ENCODE measurements at places on chromosomes 3 and 15.
A peak's percentile ranks its signal among the peaks of the same experiment; 100 is the strongest.

- DNase-seq = no peak
Observed at GRCh38 chr3:49616491-49616941, 57.6 kb upstream of the APEH start.

GRCh38 chr3:107916171-107916570 lies 174.7 kb downstream of the CD47 start:
- no peak for DNase-seq

DNA sequence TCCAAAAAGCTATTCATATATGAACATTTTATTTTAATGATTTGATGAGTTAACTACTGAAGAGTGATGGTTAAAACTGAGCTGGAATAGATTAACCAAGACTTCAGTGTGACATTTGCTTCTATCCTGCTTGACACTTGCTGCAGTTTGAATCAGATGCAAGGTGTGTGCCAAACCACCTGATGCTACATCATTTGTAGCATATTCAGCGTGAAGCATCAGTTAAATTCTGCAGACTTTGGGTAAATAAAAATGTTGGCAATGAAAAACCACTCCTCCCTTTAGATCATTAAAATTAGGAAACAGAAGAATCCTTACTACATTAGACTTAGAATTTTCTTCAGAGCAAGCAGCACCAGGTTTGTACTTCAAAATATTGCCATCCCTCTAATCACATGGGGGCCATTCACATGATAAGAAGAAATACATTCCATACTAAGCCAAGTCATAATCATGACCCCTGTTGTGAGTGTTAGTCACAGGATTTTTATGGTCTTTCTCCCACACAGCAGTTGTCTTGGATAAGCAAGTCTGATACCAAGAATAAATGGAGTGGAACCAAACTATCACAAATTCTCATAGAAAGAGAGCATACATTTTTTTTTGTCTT lies 160.7 kb upstream of the TNIK start:
- DNase-seq = no peak

DNA sequence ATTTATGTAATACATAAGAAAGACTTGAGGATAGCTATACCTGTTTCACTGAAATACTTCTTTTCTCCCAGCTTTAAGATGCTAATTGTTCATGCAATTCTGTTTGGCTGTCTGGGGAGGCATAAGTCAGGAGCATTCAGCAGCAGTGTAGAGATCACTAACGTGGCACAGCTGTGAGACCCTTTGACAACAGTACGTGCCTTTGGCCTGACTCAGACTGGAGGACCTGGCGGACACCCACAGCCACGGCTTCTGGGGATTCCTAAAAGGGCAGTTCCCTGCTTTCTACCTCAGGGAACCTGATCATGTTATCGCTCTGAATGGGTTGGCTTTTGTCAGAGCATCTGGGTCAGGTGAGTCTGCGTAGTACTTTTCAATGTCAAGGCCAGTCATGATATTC lies 295.0 kb upstream of the ICE2 start:
- DNase-seq = no peak

- no peak for DNase-seq
Observed at GRCh38 chr3:104816716-104817115, 550.0 kb upstream of the ALCAM start.

DNA sequence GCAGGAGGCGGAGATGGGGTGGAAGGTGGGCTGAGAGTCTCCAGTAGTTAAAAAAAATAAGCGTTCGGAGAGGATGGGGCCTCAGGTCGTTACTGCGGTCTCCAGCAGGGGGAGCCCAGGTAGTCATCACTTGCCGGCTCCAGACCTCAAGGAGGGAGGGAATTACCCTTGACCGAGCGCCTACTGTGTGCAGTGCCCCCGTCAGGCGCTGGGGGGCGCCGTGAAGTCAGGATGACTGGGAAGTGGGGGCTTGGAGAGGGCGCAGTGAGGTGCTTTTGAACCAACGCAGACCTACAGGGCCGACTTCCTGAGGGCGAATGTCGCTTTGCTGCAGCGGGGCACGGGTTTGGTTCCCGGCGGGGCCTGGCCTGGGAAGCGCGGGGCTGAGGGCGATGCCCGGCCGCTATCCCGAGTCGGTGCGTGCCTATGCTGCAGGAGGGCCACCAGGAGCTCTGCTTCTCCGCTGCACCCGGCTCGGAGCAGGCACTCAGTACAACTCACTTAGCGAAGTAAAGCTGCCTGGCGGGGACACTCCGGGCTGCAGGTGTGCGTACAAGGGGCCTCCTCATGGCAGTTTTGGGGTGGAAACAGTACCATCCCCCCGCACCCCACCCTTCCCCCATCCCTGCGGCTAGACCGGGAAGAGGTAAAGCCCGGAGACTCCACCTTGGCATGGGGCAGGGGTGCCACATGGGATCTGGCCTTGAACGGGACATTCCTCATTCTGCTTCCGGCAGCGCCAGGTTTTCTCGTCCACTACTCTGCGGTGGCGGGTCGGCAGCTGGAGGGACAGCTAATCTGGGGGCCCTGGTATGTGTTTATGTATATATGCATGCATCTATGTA lies 79.8 kb downstream of the RHCG start:
- DNase-seq = peak; percentile 49

DNA sequence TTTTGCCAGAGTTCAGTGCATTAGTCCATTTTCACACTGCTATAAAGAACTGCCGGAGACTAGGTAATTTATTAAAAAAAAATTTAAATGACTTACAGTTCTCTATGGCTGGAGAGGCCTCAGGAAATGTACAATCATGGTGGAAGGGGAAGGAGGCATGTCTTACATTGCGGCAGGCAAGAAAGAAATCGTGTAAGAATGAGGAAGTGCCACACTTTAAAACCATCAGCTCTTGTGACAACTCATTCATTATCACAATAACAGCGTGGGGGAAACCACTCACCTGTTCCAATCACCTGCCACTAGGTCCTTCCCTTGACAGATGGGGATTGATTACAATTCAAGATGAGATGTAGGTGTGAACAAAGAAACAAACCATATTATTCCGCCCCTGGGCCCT lies 1361.4 kb downstream of the NSUN3 start:
- no peak for DNase-seq

DNA sequence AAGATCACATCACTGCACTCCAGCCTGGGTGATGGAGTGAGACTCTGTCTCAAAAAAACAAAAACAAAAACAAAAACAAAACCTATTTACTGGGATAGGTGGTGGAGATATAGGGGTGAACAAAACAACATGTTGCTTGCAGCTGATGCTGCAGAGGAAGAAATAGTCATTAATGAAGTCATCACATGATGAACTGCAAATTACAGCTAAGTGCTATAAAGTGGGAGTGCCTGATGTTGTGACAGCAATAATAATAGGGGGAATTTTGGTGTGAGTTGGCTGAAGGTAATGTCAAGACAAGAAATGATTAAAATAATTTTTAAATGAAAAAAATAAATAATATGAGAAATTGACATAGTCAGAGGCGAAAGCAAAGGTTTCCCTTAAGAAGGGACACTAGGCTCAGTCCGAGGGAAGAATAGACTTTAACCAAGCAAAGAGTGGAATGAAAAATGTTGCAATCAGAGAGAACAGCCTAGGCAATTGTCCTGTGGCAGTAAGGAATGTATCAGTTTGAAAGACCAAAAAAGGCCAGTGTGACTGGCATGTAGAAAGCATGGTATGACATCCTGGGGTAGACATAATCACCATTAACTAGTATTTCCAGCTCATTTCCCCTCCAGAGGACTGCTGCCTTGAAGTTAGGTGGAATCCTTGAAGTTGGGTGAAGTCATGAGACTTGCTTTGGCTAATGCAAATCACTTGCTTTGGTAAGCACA lies 14.7 kb upstream of the PIK3CB start:
- DNase-seq = no peak

GRCh38 chr15:68666120-68666811 lies 87.5 kb downstream of the CORO2B start:
- no peak for DNase-seq

- no peak for DNase-seq
Observed at GRCh38 chr15:63015618-63016017, 26.9 kb upstream of the TPM1 start.

GRCh38 chr3:14563946-14564539 lies 23.9 kb upstream of the GRIP2 start:
- DNase-seq = no peak

DNA sequence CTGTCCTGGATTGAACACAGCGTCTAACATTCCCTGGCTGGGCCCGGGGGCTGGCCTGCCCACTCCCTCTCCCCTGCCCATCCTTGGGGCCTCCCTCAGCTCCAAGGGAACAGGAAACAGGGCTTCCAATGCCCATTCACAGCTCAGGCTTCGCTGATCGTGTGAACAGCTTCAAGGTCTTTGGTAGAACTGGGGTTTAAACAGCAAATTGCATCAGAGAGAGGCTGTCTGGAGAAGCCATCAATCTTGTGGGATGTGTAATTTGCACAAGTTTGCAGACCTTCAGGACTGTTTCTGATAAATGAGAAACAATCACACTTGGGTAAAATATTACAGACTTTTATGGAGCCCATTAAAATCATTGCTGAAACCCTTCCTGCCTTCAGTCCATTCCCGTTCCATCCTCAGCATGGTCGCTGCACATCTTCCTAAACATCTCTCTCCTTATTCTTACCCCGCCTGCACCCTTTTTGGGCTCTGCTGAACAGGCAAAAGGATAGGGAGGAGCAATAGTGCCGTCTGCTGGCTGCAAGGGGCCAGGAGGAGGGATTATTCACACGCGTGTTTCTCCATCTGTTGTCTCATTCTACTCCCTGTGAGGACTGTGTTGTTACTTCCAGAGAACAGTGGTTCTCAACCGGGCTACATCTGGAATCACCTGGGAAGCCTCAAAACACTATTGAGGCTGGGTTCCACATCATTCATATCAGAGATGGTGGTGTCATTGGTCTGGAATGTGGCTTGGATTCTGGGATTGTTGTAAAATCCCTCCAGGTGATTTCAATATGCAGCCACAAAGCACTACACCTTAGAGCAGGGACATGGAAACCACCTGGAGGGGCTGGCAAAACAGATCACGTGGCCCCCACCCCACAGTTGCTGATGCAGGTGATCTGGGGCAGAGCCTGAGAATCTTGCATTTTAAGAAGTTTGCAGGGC lies 116.3 kb downstream of the CLSTN2 start:
- no peak for DNase-seq

DNA sequence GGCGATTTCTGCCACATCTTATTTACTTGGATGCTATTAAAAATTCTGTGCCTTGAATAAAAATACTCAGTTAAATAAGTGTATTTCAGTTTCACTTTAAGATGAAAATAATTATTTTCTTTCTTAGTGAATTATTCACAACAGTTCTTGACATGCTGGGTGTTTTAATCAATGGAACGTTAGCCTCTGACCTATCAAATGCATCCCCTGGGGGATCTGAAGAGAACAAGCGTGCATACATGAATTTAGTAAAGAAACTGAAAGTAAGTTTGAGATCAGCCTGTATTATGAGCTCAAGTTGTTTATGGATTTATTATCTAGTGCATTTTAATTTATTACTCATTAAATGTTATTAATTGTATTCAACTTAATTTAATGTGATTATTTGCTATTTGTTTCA lies 597 bp downstream of the P2RY12 start:
- no peak for DNase-seq

GRCh38 chr3:44628716-44629115 lies 3.9 kb downstream of the ZNF197 start:
- no peak for DNase-seq

DNA sequence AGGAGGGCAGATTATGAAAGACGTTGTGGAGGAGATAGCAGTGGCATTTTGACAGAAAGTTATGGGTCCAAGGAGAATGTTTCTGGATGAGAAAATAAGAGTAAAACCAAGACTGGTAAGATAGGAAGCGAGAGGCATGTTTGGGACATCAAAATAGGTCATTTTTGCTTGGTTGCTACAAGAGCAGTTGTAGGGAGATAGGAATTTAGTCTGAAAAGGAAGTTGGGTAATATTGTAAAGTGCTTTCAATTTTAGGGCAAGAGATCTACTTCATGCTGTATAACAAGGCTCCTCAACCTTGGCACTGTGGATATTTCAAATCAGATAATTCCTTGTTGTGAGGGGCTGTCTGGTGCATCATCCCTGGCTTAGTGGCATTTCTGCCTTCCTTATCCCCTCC lies 118.0 kb upstream of the DPH6 start:
- DNase-seq = no peak

GRCh38 chr3:158267015-158267414 lies 157.1 kb downstream of the RSRC1 start:
- DNase-seq = no peak

DNA sequence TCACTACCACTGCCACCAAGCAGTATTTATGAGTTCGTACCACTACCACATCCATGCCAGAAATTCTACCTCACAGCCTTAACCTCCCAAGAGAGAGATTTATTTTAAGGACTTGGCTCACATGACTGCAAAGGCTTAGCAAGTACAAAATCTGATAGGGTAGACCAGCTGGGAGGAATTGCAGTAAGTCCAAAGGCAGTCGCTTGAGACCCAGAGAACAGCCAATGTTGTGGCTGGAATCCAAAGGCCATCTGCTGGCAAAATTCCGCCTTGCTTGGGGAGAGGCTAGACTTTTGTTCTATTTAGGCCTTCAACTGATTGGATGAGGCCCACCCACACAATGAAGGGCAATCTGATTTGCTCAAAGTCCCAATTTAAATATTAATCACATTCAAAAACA lies 101.4 kb upstream of the STT3B start:
- no peak for DNase-seq

DNA sequence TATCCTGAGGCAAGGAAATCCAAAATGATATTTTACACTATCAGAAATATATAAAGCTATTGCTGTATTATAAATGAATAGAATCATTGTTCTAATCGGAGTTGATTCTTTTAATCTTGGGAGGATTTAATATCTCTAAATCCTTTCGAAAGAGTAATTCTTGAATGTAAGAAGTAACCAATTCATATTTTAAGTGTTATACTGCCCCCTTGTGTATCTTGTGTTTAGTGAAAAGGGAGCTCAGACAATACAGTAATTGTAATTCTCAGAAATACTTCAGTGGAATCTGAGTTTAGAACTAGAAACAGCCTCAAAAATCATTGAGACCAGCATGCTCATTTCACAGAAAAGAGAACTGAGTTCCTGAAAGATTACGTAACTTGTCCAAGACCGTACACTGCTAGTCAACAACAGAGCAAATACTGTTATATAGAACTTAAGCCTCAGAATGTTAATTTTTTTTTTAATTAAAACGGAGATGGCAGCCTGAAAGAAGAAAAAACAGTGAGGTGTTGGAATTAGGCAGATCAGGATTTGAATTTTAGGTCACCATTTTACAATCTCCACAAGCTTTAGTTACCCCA lies 42.9 kb downstream of the PLCH1 start:
- no peak for DNase-seq

Data from activated CD8-positive, alpha-beta memory T cell treated with anti-CD3 and anti-CD28 coated beads for 1 hour (primary cell).